ENCODE measurements at places on chromosomes 13 and 19.

DNA sequence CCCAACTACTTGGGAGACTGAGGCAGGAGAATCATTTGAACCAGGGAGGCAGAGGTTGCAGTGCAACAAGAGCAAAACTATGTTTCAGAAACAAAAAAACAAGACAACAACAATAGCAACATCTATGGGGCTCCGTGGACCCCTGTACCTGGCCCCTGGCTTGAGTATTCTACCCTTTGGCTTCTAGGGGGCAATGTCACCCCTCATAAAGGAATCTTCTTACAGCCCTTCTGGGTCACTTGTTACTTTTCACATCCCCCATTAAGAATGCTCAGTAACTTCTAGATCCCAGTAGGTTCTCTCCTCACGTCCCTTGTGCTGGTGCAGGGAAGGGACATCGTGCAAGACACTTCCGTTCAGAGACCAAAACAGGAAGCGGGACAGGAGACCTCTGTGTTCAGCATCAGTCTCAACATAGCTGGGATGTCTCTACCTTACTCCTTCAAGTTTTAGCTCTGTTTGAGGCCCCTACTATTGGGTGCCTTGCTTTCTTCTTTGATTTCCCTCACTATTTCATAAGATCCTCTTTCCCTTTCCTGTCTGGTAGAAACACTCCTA, 218.1 kb upstream of the ARGLU1 start:
- no peak for DNase-seq

GRCh38 chr19:8609279-8610040, 1.1 kb downstream of the ADAMTS10 start:
- DNase-seq, result no peak

DNA sequence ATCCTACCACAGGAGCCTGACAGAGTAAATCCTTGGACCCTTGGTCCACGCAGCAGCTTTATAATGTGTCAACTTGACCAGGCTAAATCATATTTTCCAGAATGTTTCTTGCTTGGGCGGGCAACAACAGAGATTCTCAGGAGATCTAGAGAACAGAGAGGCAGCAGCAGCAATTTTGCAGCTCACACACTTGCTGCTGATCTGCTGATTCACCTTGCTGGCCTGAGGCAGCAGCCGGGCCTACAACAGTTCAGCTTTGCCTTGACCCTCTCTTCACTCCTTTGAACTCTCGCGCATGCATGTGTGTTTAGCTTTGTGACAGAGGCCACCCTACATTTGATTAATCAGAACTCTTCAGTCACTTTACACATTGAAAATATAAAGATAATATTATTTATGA, 159.3 kb downstream of the UGGT2 start:
- no peak for DNase-seq

DNA sequence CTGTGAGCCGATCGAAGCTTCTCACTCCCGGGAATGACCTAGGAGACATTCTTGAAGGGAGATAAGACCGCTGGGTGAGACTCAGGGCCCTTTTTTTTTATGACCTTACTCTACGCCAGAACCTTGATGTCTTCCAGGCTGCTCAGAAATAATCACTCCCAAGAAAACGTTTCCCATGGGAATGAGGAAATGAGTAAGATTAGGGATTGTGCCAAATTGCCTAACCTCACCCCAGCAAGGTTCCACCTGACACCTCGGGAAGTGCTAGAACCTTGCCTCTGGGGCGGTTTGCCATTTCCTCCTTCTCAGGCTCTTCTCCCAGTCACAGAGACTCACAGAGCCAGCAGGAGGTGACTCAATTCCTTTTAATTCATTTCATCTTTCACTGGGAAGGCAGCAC, 2.3 kb downstream of the SLC46A3 start:
- DNase-seq, result no peak

GRCh38 chr19:58497634-58498170, 14.1 kb downstream of the SLC27A5 start:
- no peak for DNase-seq

DNA sequence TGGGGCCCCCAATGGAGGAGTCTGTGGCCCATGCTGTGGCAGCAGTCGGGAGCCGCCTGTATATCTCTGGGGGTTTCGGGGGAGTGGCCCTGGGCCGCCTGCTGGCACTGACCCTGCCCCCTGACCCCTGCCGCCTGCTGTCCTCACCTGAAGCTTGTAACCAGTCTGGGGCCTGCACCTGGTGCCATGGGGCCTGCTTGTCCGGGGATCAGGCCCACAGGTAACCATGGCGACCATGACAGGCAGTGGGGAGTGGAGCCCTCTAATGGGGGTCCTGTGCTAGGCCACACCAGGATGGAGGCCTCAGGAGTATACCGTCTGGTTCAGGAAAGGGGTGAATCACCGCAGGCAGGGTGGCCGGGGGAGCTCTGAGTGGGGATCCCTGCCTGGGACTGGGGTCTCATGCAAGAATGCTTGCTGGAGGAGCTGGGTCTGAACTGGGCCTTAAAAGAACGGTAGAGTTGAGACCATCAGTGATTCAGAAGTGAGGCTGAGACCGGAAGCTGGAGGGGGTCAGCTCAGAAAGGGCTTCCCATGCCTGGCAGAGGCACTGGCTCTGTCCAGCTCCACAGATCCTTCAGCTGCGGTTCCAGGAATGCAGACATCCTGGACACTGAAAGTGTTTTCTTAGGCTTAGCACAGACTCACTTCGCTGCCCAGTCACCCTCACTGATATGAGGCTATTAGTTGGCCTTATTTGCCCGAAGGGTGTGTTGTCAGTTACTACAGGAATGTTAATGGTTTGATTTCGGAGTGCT, 29.1 kb downstream of the CNFN start:
- DNase-seq, result no peak

- DNase-seq, result no peak
Measured at GRCh38 chr19:49133621-49134454, 14.5 kb downstream of the PPFIA3 start.

DNA sequence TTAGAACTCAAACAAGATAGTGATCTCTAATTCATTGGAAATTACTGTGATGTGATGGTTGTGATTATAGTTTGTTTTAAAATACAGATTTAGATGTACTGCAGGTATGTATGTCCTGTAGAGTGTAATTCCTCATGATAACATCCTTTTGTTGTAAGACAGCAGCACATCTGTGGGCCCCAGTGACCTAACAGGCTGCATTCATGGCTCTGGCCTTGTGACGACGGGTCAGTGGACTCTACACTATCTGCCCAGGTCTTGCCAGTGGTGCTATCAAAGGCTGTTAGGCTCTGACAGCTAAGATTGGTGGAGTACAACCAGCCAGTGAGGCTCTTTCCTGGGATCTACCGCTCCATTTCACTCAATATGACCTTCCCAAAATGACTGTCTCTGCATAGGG, 158.4 kb downstream of the MTUS2 start:
- no peak for DNase-seq

GRCh38 chr19:31527443-31527842, 178.2 kb upstream of the TSHZ3 start:
- no peak for DNase-seq

DNA sequence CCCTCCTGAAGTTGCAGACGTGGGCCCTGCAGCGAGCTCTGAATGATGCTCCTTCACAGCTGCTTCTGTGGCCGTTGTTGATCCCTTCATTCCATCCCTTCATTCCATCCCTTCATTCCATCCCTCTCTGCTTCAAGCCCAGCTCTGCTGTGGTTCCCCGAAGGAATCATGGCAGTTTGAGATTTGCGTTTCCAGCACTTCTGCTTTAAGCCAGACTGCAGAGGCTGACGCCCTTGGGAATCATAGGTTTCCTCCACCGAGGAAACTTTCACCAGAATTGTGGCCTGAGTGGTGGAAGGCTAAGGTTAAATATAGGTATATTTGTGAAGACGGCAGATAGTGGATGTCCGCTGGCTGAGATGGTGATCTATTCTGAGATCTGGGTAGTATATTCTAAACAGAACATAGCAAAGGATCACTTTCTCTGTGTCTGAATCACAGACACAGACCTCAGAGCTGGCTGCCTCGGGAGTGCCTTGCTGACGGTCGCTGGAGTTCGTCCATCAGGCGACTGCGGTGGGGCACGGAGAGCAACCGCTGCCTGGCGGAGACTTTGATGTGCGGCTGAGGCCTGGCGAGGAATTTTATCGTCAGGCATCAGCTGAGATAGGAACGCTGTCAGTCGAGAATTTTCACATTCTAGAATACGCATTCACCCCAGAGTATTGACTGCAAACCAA, 42.8 kb upstream of the DCUN1D2 start:
- no peak for DNase-seq

GRCh38 chr13:49517461-49517860, 21.7 kb downstream of the PHF11 start:
- no peak for DNase-seq

GRCh38 chr19:48036765-48037164, 7.1 kb downstream of the CABP5 start:
- DNase-seq, result no peak

DNA sequence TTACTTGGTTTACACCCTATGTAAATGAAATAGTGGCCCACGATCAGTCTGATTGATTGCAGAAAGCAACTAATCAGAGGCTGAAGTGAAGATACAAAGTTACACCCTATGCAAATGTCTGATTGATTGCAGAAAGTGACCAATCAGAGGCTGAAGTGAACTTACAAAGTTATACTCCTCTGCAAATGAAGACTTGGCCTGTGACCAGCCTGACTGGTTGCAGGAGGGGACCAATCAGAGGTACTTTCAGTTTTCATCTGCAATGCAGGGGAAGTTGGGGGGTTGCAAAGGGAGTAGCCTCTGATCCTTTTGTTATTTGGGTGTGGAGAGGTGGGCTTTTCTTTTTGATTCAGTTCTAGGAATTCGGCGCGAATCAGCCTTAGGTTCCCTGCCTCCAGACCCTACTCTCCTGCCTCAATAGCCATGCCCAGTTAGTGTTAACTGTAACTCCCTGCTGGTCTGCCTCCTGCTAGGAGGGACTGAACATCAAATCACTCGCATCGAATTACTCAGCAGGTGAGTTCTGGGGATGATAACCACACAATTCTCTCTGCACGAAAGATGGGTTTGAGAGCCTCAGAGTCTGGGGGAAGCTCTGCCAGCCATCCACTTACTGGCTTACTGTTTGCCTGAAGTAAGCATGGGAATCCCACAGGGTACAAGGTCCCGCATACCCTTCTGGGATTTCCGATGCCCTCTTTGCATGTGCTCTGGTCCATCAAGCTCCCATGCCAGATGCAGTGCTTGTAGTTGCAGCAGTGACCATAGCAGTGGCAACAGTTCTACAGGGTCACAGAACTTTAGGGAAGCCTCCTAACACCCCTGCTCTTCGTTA, 7.5 kb downstream of the ARL11 start:
- no peak for DNase-seq

DNA sequence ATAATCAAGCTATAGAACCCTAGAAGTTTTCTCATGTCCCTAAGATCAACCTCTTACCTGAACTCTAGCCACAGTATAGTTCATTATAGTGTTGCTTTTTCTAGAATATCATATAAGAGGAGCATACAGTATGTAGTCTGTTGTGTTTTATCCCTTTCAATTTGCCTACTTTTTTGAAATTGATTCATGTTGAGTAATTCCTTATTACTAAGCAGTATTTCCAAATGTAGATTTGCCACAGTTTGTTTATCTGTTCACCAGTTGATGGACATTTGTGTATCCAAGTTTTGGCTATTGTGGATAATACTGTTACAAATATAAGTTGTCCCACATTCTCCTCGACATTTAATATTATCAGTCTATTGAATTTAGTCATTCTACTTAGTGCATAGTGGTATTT, 138.0 kb downstream of the LMO7 start:
- no peak for DNase-seq

DNA sequence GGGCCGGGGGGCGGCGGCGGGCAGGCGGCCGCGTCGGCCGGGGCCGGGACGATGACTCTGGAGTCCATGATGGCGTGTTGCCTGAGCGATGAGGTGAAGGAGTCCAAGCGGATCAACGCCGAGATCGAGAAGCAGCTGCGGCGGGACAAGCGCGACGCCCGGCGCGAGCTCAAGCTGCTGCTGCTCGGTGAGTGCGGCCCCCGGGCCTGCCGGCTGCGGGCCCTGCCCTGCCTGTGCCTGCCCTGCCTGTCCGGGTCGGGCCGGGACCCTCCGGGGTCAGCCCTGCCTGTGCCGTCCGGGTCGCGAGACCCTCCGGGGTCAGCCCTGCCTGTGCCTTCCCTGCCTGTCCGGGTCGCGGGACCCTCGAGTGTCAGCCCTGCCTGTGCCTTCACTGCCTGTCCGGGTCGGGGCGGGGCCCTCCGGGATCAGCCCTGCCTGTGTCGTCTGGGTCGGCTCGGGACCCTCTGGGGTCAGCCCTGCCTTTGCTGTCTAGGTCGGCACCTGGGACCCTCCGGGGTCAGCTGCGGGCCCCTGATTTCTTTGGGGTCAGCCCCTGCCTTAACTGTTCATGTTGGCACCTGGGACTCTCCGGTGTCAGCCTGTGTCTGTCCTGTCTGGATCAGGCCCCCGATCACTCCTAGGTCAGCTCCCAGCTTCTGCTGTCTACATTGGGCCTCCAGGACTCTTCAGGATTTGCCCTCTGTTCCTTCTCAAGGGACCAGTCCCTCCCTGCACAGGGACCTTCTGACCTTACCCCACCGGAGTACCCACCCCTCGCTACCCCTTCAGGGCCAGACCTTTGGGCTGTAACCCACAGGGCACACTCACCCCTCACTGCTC, 659 bp downstream of the GNA11 start:
- peak; percentile 18 for DNase-seq

DNA sequence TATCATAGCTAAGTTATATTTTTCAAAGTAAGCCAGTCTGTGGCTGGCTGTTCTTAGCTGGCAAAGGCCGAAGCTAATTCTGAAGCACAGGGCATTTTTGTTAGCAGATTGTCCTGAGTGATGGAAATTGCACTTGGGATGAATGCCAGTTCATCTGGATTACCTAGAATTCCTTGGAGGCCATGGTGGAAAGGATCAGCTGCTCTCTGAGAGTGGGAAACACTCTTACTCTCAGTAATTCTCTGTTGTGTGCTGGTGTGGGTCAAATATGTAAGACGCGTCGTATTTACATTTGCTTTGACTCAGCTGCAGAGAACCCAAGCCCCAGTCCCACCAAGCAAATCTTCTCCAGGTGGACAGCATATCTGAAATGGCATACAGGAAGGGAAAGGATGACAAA, 60.7 kb upstream of the C1QTNF9B start:
- DNase-seq, result no peak
